ENCODE measurements at places on chromosomes 16 and 17.
A peak's percentile ranks its signal among the peaks of the same experiment; 100 is the strongest.

DNA sequence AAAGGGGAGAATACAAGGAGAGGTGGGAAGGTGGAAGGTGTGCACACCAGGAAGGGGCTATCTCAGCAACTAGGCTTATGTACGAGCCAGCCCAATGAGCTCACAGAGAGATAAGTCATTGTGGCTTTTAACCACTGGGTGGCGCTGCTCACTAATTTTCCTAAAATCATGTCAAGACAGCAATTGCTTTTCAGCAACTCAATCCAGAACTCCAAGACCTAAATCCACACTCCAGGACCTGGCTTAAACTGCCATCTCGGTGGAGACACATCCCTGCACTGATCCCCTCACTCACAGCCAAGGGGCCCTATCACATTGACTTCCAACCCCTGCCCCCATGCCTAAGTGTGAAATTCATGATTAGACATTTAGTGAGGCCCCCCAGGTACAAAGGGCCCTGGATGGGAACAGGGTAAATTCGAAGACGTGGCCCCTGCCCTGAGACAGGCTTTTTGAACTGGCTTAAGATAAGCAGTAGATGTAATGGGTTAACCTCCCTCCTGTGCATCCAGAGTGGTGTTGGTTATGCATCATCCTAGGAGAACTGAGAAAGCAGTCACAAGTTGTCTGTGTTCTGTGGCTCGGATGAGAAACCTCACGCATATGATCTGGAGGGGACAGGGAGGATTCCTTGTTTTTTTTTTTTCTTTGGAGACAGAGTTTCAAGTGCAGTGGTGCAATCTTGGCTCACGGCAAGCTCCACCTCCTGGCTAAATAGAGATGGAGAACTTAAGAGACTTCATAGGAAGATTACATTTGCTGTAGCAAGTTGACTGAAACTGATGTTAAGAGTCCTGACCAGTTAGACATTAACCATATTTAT, 11.5 kb downstream of the CCL16 start:
- DNase-seq: peak; percentile 74

- no peak for DNase-seq
These were observed 5.8 kb upstream of the NOL11 start for GRCh38 chr17:67711916-67712315.

DNA sequence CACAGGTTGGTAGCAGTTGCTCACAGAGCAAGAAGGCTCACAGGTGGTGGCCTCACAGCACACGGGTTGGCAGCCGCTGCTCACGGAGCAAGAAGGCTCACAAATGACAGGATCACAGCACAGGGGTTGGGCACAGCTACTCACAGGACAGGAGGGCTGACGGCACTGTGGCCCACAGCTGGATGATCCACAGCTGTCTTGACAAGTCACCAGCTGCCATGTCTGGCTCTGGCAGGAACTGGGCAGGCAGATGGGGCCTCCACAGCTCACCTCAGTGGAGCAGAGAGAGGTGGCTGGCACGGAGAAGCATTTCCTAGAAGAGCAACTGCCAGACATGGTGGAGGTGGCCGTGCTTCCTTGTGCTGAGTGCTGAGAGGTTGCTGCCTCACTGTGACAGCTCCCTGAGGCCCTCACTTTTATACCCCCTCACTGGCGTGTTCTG, at the start of gene KRTAP16-1:
TSS of gene KRTAP16-1 (minus strand) at position 392 of the 442 bp plus-strand sequence. CDS start at position 336, 56 bp downstream.
- DNase-seq: no peak

DNA sequence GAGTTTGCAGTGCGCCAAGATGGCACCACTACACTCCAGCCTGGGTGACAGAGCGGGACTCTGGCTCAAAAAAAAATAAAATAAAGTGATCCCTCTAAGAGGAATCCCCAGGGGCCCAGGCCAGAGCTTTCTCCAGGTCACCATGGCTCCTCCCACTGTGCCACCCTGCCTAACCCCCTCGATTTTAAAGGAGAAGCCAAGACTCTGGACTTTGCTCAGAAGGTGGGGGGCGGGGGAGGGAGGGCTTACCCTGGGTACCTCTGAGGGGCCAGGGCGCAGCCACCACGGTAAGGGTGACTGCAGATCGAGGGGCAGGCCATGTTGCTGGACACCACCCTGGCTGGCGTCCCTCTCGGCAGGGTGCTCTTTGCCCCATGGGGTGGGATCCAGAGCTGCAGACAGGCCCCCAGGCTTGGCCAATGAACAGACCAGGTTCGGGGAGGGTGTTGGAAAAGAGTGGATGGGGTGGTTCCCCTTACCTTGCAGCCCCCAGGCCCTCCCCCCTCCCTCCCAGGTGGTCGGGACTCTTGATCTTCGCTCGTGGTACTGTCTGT, 455 bp upstream of the GRB7 start:
- DNase-seq: no peak

DNA sequence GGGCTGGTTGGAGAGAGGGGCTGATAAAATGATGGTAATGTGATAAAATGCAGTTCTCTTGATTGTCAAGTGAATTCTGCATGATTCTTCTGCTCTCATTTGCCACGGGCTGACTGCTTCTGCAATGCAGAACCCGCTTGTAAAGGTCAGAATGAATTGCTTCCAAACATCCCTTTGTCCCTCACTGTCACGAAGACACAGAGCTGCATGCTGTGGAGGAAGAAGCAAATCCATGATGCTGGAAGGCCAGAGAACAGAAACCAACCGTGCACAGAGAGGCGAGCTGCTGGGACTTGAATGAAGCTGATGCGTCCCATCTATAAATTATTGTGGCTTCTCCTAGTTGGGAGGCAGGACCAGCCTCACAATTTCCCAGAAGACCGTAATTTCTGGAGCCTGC, 171.6 kb downstream of the PRKCB start:
- DNase-seq: no peak

DNA sequence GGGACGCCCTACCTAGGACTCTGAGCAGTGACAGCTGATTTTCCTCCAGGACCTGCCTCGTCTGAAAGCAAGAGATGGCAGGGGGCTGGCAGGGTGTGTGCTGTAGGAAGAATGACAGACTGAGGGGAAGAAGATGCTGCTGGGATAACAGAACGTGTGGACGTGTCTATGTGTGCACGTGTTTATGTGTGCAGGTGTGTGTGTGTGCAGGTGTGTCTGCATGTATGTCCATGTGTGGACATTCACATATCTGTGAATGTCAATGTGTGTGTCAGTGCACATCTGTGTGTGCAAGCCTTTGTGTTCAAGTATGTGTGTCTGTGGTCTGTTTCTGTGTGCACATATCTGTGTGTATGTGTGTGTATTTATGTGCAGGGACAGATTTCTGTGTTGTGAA, 132.5 kb downstream of the SDK2 start:
- no peak for DNase-seq

GRCh38 chr17:78558181-78558850, 18.9 kb downstream of the DNAH17 start:
- DNase-seq: no peak

Data from EH (cell line).